ENCODE measurements at places on chromosomes 12 and 14.

GRCh38 chr14:99436247-99437180, 44.1 kb downstream of the SETD3 start:
- peak; percentile 41 for DNase-seq

DNA sequence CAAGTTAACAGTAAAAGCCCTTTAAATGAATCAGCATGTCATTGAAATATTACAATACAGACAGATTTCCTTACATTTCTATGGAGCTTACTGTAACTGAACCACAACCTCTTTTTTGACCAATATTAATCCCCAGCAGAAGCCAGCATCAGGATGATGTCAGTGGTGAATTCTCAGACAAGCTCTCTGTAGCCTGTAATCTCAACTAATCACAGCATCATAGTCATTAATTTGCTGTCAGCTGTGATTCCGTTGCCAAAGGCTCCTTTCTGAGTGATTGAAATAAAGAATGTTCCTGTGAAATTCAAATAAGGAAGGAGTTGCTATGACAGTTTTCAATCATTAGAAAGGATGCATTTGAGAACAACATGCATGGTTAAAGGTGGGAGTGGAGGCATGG, 323.1 kb downstream of the PDZRN4 start:
- DNase-seq, result no peak

DNA sequence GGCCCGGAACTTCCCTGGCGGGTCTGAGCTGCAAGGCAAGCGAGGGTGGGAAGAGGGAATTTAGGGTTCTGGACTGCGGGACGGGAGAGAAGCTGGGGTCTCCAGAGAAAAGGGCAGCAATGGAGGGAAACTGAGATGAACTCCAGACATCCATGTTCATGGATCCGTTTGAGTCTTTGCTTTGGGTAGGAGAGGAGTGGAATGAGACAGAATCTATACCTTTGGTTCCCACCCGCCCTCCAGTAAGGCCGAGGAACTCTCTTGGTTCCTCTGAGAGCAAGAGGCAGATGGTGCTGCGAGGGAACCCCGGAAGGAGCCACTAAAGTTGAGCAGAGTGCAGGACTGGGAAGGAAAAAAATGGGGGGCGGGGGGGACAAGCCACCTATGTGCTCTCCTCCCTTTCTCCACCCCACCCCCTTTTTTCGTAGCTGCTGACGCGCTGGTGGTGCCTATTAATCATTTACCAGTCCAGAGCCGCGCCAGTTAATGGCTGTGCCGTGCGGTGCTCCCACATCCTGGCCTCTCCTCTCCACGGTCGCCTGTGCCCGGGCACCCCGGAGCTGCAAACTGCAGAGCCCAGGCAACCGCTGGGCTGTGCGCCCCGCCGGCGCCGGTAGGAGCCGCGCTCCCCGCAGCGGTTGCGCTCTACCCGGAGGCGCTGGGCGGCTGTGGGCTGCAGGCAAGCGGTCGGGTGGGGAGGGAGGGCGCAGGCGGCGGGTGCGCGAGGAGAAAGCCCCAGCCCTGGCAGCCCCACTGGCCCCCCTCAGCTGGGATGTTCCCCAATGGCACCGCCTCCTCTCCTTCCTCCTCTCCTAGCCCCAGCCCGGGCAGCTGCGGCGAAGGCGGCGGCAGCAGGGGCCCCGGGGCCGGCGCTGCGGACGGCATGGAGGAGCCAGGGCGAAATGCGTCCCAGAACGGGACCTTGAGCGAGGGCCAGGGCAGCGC, 1.2 kb downstream of the SSTR1 start:
- no peak for DNase-seq

- no peak for DNase-seq
These were observed 116.7 kb downstream of the BEGAIN start for GRCh38 chr14:100470523-100470897.

DNA sequence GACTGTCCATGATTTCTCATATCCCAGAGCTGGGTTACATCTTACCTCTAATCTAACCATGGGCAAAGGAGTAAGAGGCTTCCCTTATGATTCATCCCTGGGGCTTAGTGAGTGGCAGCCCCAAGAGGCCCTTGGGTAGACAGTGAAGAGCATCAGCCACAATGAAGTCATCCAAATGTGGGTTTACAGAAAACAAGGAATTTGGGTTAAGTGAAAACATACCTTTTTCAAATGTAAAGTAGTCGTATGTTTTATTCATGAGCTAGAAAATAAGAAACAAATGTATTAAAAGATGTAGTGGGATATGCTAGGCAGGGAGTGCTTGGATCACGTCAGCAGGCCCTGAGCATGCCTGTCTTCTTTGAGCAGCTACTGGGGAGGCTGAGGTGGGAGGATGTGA, 54.0 kb upstream of the ELK3 start:
- DNase-seq, result no peak

- DNase-seq, result no peak
These were observed 93.4 kb upstream of the HOXC13 start for GRCh38 chr12:53844994-53845844.

DNA sequence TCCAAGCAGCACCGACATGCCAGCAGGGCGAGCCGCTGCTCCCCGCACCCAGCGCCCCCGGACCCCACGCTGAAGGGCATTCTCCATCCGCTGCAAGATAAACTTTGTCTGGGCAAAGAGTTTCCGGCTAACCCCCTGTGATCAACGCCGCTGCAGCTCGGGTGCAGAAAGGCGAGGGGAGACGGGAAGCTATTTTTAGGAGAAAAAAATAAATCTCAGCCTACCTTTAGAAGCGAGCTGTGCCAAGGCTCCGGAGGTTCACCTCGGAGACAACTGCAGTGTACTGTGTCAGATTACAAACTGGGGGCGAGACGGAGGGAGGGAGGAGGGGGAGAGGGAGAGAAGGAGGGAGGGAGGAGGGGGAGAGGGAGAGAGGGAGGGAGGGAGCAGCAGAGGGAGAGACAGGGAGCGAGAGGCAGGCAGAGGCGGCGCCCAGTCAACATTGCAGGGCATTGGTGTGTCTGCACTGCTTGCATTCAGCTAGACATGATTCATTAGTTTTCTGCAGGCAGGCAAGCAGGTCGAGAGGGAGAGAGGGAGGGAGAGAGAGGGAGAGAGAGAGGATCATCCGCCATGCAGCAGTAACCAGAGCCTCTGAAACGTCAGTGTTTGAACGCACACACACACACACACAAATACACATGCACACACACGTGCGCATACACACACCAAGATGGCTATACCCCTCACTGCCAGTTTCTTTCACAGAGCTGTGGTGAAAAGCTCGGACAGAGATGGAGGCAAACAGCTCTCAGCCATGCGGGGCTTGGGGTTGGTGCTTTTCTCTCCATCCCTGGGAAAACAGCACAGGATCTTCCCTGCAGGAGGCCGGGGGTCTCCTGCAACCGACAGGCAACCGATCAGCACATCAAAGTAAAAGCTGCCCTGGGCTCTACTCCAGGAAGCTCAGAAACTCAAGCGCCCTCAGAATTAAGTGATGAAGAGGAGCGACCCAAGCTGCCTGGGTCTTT, at the start of gene RIMBP2:
Gene RIMBP2, minus strand, starts transcription at position 302 of the 971 bp plus-strand sequence. CDS start 237,286 bp downstream, outside the sequence.
- DNase-seq, result no peak

GRCh38 chr12:42385326-42385841, 59.4 kb downstream of the PPHLN1 start:
- DNase-seq, result no peak

DNA sequence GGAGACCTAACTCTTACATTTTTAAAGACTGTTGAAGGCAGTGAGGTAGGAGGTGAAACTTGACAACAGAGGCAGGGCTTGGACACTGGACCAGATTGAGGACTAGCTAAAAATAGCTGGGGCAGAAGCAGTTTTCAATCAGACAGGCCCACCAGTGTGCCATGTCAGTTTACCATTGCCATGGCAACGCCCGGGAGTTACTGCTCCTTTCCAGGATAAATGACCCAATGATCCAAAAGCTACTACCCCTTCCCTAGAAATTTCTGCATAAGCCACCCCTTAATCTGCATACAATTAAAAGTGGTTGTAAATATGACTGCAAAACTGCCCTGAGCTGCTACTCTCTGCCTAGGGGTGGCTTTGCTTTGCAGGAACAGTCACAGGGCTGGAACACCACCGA, 53.2 kb upstream of the PKP2 start:
- no peak for DNase-seq

GRCh38 chr12:76768576-76768975, 4.7 kb downstream of the ZDHHC17 start:
- no peak for DNase-seq

DNA sequence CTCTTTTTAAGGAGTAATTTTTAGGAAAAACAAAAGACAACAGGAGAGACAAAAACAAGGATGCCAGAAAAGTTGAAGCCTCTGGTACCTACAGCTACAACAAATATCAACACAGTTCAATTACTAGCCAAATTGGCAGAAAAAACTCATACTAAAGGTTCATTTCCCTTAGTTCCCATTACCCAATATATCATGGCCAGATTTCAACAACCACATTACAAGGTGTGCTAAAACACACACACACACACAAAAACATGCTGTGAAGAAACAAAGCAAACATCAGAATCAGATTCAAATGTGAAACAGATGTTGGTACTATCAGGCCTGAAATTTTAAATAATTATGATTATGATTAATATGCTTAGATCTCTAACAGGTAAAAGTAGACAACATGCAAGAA, 272.7 kb upstream of the CLEC14A start:
- DNase-seq, result no peak

DNA sequence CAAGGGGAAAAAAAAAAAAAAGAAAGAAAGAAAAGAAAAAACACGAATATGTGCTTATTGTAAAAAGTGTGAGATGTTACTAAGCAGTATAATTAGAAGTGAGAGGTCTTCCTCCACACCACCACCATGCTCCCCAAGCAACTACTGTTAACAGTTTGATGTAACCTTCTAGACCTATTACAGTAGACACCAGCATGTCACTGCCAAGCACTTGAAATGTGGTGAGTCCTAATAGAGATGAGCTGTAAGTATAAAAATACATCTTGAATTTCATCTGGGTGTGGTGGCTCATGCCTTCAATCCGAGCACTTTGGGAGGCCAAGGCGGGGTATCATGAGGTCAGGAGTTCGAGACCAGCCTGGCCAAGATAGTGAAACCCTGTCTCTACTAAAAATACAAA, 8.1 kb upstream of the SNRNP35 start:
- no peak for DNase-seq

DNA sequence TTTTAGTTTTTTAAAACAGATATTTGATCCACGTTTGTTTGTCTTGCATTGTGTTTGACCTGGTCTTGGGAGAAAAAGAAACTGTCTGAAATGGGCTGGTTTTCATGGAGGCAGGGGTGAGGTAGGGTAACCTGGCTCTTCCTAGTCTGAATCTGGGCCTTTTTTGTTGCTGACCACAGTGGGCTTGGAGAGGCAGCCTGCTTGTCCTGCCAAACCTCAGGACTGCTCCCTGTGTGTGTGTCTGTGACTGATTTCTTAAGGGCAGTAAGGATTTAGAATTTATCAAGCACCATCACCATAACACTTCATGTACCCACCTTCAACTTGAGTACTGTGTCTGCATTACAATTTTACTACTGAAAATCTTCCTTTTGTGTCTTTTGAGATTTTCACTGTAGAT, 28.5 kb downstream of the DAAM1 start:
- DNase-seq, result no peak
